ENCODE measurements at places on chromosomes 1 and 21. TPM values are rescaled to one million over a fixed set of nuclear protein-coding genes. Genes with fewer than 3 reads are reported as not detected.

The GNG4 gene
- total RNA-seq = 0.22 TPM

The CCDC17 gene
- total RNA-seq = 7.1 TPM

- no peak overlapping the region for H3K27ac ChIP-seq
- H3K27me3 ChIP-seq = no peaks in the 10 kb centered on the region
- no peaks in the 10 kb centered on the region for H3K4me1 ChIP-seq
- DNase-seq = no peak
- H3K4me3 ChIP-seq = no peak overlapping the region
- H3K36me3 ChIP-seq = no peaks in the 10 kb centered on the region
Observed at GRCh38 chr1:49051647-49052046, 275.0 kb upstream of the BEND5 start.

GRCh38 chr1:91020967-91021685 lies 709 bp downstream of the ZNF644 start:
- H3K27me3 ChIP-seq = no peaks in the 10 kb centered on the region
- no peaks in the 10 kb centered on the region for H3K36me3 ChIP-seq
- peak overlapping the region; percentile 99 for H3K4me3 ChIP-seq
- H3K4me1 ChIP-seq = peaks cover 32% of the 10 kb centered on the region
- peak overlapping the region; percentile 100 for H3K27ac ChIP-seq

DNA sequence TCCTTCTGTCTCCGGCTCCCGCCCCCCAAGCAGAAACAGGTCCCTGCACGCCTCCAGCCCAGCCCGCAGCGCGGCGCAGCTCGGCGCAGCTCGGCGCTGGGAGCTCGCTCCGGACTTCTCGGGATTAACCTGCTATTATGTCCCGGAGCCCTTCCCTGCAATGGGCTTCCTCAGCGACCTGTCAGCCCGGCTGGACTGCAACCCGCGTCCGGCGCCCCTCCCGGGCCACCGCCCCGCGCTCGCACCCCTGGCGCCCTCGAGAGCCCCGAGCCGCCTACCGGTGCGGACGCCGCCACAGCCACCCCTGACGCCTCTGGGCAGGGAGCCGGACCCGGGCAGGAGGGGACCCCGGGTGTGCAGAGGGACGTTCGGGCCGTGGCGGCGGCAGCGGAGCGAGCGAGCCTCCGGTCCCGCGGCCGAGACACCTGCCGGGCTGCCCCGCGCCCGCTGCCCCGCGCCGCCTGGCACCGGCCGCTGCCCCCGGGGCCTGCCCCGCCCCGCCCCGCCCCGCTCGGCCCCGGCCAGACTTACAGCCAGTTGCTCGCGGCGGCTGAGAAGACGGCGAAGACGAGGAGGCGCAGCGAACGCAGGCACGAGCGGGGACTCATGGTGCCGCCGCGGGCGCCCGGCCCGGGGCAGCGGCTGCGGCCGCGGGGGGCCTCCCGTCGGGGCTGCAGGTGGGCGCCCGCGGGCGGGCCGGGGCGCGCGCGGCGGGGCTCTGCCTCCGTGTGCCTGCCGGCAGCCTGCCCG lies 407 bp downstream of the WNT4 start:
- peak overlapping the region; percentile 29 for H3K4me3 ChIP-seq
- no peak for DNase-seq
- peaks cover 73% of the 10 kb centered on the region for H3K27me3 ChIP-seq
- no peak overlapping the region for H3K27ac ChIP-seq
- H3K4me1 ChIP-seq = peaks cover 15% of the 10 kb centered on the region

GRCh38 chr1:6352138-6352563 lies 41.4 kb downstream of the ACOT7 start:
- H3K4me1 ChIP-seq = peaks cover 3% of the 10 kb centered on the region
- no peaks in the 10 kb centered on the region for H3K36me3 ChIP-seq
- no peak overlapping the region for H3K4me3 ChIP-seq
- H3K27me3 ChIP-seq = no peaks in the 10 kb centered on the region

DNA sequence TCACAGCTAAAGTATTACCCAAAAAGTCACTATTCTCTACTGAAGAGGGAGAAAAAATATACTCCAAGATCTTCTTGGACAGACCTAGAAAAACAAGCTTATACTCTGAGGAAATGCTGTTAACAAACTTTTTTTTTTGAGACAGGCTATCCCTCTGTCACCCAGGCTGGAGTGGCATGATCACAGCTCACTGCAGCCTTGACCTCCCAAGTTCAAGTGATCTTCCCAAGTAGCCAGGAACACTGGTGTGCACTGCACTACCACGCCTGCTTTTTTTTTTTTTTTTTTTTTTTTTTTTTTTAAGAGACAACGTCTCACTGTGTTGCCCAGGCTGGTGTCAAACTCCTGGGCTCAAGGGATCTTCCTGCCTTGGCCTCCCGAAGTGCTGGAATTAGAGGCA lies 17.3 kb downstream of the GLRX2 start:
- no peak for DNase-seq
- no peaks in the 10 kb centered on the region for H3K36me3 ChIP-seq
- H3K4me3 ChIP-seq = no peak overlapping the region
- H3K27ac ChIP-seq = no peak overlapping the region
- no peaks in the 10 kb centered on the region for H3K4me1 ChIP-seq

GRCh38 chr1:145878724-145879123 lies 6.9 kb downstream of the ANKRD35 start:
- no peak overlapping the region for H3K27ac ChIP-seq
- no peak for DNase-seq
- H3K27me3 ChIP-seq = peaks cover 15% of the 10 kb centered on the region
- no peaks in the 10 kb centered on the region for H3K4me1 ChIP-seq

GRCh38 chr1:33300673-33301072 lies 20.2 kb downstream of the A3GALT2 start:
- no peaks in the 10 kb centered on the region for H3K27me3 ChIP-seq
- no peak overlapping the region for H3K27ac ChIP-seq
- H3K36me3 ChIP-seq = peaks cover 25% of the 10 kb centered on the region

DNA sequence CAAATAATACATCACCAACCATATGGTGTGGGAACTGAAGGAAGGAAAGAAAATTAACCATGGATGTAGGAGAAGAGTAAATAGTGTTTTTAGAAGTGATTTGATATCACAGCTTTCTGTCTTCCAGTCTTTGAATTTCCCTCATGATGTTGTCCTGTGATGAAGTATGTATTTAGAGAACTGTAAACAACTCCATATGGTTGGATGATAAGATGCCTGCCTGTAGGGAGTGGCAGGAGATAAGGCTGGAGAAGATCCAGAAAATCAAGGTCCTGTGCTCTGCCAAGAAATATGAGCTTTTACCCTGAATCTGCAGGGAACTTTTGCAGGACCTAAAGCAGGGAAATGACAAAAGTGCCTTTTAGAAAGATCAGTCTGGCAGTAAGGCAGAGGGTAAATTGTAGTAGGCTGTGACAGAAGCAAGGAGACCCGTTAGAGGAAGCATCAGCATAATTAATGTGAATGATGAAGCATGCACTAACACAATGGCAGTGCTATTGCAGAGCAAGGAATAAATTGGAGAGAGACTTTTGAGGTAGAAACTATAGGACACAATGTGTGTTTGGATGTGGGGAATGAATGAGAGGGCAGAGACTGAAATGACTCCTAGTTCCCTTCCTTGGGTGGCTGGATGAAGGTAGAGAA lies 21.9 kb downstream of the CEPT1 start:
- H3K27ac ChIP-seq = no peak overlapping the region
- no peaks in the 10 kb centered on the region for H3K4me1 ChIP-seq
- H3K4me3 ChIP-seq = no peak overlapping the region
- H3K27me3 ChIP-seq = no peaks in the 10 kb centered on the region
- DNase-seq = no peak
- H3K36me3 ChIP-seq = peaks cover 29% of the 10 kb centered on the region
